Posterior vena cava (tissue), 2 donors: ENCODE measurements at places on chromosomes 13 and 19. TPM values are rescaled to one million over a fixed set of nuclear protein-coding genes. Genes with fewer than 3 reads are reported as not detected.

- no peak for DNase-seq
Measured at GRCh38 chr13:111852725-111853518, 214.0 kb upstream of the SOX1 start.

DNA sequence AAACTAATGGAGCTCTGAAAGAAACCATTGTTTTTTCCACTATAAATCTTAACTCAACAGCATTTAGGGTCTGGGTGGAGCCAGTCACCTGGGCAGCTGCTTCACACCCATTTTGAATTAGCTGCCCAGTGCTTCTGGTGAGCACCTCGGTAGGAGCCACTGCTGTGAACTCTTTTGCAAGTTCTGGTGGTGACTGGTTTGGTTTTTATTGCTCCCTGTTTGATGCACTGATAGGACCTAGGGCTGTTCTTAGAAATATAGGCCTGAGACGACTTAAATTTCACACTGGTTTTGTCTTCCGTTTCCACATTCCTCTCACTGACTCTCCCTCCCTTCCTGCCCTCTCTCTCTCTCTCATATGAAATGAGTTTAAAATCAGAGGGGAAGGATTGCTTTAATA, 103.9 kb downstream of the GGACT start:
- DNase-seq: no peak

GRCh38 chr13:109255141-109255856, 531.1 kb downstream of the IRS2 start:
- no peak for DNase-seq

DNA sequence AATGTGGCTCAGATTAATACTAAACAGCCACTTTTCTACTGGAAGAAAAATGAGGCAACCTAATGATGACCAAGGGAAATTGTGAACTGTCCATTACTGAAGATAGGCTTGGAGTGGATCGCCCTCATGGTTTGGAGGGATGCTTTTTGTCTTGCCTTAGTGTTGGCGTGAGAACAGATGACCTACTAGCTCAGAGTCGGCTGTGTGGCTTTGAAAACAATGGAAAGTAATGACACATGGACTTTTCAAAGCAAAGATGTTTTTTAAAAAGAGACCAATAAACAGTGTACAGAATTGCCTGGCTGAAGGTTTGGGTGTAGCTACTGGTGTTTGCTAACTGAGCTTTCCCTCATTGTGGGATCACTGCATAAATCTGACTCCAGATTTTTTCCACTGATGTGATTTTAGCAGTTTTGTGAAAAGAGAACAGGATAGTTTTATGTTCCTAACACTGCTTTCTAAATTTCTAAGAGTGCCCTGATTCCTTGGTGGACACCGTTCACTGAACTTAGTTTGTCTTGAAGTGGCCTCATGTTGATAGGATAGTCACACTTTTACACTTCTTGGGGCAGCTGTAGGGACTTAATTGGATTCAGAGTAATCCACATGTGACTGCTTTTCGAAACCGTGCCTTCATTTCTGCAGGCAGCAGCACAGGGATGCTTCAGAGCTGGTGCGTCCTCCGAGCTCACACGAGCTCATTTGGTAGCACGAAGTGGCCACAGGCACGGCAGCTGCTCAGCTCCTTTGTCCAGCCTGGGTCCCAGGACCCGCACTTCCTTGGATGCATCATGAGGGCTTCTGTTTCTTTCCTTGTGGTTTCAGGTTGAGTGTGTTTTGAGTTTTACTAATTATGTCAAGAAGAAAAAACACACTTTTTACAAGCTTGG, 4.3 kb downstream of the CEBPG start:
- DNase-seq: no peak

DNA sequence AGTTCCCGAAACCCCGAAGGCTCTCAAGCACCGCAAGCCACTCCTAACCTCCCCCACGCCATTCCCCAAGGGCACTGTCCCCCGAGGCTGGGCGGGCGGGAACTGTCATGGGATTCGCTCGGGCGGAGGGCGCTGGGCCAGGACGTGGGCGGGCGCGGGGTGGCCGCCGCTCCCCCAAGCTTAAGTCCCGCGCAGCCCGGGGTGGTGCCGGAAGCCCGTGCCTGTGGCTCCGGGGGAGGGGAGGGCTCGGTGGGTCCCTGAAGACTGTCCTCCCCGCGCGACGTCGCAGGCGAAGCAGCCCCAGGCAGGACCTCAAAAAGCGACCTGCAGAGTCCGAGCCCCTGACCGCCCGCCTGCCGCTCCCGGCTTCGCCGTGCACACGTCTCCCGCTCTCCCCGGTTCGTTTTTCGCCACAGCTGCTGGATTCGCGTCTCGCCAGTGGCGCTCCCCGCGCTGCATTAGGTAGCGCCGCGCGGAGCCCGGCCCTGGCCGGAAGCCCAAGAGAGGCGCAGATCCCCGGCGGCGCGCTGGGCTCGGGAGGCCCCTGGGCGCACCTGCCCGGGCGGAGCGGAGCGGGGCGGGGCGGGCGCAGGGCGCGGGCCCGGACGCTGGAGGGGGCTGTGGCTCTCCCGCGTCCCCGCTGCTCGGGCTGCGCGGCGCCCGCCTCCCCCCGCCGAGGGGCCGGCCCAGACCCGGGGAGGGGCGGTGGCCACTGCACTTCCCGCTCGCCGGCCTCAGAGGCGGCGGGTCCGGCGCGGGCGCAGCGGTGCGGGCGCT, at the start of gene FARP1:
Gene FARP1, plus strand, starts transcription at position 715 of the 777 bp plus-strand sequence. CDS start 70,149 bp downstream, outside the sequence.
- DNase-seq: peak; percentile 93

The KL gene
- total RNA-seq: 2.4 TPM

The SHANK1 gene
- 0.19 TPM for total RNA-seq

The SBK2 gene
- not detected for total RNA-seq

The C19orf33 gene
- total RNA-seq: 1.1 TPM

The S1PR4 gene
- total RNA-seq: 3.1 TPM

The TUBA3C gene
- total RNA-seq: not detected
